NCI-H2081 (cell line): ENCODE measurements at places on chromosomes 1 and 21.
A peak's percentile ranks its signal among the peaks of the same experiment; 100 is the strongest.

DNA sequence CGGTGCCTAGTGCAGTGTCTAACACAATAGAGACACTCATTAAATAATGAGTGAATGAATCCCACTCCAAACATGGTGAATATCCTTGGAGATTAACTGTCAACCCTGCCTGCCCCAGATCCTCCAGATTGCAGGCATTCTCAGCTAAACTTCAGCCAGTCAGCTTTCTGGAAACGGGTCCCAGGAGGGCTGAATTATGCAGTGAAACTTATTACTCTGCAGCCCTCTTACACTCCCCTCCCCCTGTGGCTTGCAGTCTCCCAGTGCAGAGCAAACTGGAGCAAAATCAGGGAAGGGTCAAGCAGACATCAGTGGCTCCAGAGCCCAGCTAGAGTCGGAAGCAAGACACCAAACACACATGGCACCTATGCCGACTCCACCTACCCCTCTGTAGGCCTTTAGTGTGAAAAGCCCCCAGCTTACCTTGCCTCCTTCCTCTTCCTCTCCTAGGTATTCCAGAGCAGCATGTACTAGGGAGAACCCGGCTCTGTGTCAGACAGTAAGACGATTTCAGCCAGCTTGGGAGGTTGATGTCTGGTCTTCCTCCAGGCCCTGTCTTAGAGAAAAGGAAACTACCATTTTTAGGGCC, 6.5 kb upstream of the RGS16 start:
- DNase-seq: no peak

DNA sequence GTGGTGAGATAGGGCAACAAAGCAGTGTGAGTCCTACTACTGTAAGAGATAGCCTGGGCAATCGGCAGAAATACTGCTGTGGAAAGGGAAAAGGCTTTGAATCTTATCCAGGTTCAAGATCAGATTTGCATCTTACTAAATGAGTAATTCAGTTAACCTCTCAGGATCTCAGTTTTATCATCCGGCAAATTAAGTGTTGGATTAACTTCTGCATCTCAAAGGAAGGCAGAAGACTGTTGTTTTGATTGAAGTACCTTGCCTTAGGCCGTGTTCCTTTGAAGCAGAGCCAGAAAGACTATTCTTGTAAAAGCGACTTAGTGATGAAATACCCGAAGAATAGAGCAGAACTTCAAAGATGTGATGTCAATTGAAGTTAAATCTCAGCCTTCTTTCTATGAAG, 612.9 kb upstream of the USP24 start:
- DNase-seq: no peak

- no peak for DNase-seq
Measured at GRCh38 chr21:33332143-33332542, 7.4 kb downstream of the IFNAR1 start.

DNA sequence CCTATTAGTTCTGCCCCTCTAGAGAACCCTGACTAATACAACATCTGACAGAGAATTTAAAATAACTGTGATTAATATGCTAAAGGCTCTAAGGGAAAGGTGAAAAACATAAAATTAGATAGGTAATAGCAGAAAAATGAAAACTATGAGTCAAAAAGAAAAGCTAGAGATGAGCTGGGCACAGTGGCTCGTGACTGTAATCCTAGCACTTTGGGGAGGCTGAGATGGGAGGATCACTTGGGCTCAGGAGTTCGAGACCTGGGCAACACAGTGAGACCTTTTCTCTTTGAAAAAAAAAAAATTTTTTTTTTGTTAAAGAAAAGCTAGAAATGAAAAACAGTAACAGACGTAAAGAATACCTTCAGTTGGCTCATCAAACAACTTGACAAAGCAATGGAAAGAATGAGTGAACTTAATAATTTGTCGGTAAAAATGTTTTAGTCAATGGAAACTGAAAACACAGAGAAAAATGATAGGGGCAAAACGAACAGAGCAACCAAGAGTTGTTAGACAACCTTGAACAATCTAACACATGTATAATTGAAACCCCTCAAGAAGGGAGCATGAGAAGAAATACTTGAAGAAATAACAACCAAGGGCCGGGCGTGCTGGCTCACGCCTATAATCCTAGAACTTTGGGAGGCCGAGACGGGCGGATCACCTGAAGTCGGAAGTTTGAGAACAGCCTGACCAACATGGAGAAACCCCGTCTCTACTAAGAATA, 132.9 kb upstream of the GFI1 start:
- no peak for DNase-seq

GRCh38 chr1:246146804-246147523, 360.1 kb downstream of the SMYD3 start:
- no peak for DNase-seq

- DNase-seq: no peak
Measured at GRCh38 chr1:101929343-101929742, 67.4 kb downstream of the OLFM3 start.

DNA sequence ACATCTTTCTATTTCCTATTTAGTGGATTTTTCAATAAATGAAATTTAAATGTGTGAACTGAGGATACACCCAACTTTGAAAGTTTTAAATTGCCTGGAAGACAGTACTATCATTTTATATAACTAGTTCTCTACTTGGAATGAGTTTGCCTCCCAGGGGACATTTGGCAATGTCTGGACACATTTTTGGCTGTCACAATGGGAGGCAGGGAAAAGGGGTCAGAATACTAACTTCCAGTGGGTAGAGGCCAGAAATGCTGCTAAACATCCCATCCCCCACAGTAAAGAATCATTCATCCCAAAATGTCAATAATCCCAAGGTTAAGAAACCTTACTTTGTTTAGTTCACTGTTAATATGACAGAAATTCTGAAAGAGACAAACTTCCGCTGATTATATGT, 13.2 kb upstream of the NRAS start:
- DNase-seq: no peak

DNA sequence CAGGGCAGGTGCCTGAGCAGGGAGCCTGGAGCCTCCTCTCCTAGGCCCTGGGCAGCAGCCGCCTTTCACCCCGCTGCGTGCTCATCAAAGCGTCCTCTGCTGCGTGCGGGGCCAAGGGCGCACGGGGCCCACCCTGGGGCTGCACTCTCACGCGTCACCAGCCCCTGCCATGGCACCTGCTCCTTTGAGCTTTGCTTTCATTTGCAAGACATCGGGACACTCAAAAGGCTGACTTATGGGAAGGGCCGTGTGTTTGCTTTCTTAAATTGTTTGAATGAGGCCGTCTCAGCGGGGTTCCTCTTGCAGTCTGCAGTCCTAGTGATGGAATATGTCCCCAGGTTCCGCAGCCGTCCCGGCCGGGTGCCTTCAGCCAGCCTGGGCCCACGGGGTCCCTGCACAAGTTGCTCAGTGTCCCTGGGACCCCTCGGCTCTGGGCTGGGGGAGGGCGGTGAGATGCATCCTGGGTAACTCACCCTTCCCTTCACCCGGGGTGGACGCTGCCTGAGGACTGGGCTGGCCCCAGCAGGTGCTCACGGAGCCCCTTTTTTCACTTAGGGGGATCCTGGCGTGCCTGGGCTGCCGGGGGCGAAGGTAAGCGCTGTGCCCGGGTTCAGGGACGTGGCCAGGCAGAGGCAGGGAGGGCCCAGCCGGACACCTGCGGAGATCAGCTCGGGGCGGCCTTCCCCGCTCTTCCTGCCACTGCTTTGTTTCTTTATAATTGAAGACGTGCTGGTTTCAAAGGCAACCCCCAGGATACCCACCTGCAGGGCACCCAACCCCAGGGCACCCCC, 53.1 kb downstream of the SLC19A1 start:
- no peak for DNase-seq

DNA sequence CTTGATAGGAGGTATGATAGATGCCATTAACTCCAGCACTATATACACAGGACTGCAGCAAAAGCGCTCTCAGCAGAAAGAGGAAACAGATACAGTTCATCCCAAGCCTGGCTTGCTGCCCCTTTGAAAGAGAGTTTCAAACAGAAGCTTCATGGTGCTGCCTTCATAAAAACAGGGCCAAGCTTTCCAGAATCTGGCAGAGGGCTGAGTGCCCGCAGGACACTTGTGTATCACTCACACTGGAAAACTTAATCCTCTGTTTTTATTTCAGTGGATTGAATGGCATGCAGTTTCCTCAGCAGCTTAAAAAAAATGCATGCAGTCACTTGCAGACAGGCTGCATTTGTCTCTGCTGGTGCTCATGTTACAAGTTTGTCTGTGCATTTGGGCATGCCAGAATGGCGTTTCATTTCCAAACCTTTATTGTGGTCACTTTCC, 40.4 kb downstream of the KCNJ15 start:
- no peak for DNase-seq

GRCh38 chr1:227744668-227745067, 9.4 kb downstream of the SNAP47 start:
- DNase-seq: peak; percentile 81

- DNase-seq: peak; percentile 85
Measured at GRCh38 chr1:164774819-164775654, 216.1 kb downstream of the PBX1 start.

DNA sequence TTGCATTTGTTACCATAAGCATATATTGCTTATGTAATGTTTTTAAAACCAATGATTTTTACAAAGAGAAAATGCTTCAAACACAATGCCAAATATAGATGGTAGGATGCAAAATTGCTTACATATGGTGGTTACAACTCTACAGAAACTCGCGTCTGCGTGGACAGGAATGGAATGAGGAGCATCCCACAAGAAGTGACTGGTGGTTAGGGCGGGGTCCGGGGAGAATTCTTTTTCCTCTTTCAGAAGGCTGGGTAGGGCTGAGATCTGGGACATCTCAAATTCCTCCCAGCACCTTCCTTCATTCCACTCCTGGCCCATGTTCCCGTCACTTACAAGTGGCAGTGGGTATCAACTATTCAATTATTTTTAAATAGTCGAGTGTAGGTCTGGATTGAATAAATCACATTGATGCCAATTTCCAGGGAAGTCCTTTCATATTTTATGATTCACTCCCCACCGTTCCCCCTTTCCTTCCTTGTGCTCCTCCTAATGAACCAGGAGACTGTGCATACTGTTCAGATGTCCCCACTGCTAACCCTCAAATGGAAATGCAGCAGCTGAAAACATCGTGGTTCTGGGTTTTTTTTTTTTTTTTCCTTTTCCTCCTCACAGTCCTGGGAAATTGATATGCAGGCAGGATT, 174.5 kb upstream of the POU3F1 start:
- no peak for DNase-seq

GRCh38 chr1:85576266-85576641, 4.3 kb upstream of the CCN1 start:
- DNase-seq: no peak

DNA sequence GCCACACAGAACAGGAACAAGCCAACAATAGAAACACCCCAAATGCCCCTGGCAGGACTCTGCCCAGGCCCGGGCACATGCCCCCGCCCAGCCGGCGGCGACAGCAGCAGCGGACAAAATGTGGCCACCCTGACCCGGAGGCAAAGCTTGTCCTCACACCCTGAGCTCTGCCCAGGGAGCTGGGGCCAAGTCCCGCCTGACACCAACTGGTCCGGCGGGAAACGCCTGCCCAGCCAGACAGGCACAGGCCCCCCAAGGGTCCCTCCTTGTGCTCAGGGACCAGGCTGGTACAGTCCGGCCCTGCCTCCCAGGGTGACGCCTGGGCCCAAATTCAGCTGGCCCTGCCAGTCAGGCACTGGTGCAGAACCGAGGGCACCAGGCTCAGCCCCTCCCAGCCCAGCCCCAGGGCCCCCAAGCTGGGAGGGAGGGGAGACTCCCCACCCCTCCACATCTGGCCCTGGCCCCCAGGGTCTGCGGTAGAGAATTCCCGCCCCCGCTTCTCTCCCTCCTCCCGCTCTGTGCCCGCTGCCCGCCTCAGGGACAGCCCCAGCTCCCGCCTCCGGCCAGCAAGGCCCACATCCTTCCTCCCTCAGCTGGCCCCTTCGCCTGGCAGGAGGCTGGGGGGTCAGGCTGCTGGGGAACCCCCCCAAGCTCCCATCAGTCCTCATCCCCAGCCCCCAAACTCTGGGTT, 2.0 kb downstream of the AHDC1 start:
- DNase-seq: no peak

DNA sequence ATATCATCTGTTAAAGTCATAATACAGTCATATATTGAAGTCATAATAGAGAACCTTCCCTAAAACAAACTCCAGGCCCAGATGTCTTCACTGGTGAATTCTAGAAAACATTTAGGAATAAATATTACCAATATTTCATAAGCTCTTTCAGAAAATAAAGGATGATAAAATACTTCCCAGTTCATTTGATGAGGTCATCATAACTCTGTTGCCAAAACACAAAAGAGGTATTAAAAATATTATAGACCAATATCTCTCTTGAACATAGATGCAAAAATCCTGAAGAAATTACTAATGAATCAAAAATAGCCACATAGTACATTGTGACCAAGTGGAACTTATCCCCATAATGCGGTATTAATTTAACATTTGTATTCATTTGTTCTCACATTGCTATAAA, 132.4 kb upstream of the ZP4 start:
- no peak for DNase-seq

DNA sequence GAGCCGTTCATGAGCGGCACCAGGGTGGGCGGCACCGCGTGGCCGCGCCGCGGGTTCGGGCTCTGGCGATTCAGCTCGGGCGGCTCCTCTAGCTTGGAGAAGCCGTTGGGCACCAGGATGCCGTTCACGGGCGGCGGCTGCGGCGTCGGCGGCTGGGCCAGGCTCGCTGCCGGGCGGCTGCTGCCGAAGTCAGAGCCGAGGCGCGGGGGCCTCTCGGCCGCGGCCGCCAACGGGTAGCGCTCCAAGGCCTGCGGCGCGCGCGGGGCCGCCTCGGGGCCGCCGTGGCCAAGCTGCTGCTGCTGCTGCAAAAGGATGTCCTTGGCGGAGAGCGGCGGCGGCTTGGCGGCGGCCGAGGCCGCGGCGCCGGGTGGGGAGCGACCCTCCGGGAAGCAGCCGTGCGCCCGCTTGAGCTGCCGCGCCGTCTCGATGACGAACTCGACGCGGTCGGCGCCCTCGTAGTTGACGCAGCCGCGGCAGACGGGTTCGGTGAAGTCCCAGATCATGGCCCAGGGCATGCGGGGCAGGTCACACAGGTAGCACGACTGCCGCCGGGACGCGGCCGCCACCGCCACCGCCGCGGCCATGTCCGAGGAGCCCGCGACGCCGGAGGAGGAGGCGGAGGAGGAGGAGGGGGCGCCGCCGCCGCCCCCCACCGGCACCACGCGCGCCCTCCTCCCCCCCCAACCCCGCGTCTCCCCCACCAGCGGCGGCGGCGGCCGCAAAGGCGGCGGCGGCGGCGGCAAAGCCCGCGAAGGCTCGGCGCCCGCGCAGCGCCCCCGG, 877 bp downstream of the IRF2BP2 start:
- DNase-seq: peak; percentile 48
